Activated CD4-positive, alpha-beta T cell treated with anti-CD3 and anti-CD28 coated beads, Interleukin-2, Interleukin-4, amounts not matched to agents 100 ng/mL and 50 ng/mL, durations not matched to agents 16 hours and 8 hours (primary cell): ENCODE measurements at places on chromosomes 7 and 10.

DNA sequence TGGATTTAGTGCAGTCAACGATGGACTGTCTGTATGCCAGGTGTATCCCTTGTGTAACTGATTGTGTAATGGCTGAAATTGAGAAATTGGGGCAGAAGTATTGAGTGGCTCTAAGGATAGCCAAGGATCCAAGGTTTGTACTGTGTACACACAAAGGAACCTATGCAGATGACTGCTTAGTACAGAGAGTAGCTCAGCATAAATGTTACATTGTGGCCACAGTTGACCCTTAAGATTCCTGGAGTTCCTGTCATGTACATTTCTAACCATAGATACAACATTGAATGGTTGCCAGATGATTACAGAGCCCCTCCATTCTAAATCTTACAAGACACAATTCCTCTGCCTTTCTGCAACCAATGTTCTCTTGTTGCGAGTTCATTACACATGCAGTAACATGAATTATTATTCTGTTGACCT is 25.3 kb downstream of the CCDC126 start:
- no peak for DNase-seq

DNA sequence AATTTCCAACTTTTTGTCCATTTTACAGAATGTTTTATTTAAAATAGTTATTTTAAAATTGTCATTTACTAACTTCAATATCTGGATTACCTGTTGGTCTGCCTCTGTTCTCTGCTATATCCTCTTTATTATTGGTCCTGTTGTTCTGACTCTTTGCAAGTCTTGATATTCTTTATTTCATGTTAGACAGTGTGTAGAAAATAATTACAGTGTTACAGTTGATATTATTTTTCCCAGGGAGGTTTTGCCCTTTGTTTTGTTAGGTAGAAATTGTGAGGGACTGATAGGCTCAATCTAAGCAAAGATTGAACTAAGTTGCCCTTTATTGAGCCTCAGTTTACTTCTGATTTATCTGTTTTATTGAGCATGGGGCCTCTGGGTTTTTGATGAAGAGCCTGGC is 49.4 kb upstream of the CADPS2 start:
- DNase-seq, result no peak

- no peak for DNase-seq
Measured at GRCh38 chr7:2317556-2318293, 3.5 kb upstream of the SNX8 start.

DNA sequence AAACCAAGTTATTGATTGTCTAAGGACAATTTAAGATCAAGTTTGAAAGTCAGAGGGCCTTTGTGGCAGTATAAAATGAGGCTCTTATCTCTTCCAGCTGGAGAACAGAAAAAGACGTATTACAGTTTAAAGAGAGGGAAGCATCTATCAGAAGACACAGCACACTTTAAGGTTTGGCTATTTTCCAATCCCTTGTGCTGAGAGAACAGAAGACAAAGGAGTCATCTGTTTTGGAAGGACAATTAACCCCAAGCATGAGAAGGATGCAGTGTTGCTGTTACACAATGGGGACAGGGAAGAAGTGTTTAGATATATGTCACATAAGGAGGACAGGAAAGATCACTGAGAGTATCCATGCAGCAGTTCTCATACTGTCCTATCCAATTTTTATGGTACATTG is 1224.2 kb upstream of the SORCS1 start:
- no peak for DNase-seq

GRCh38 chr10:99487125-99487807 is 45.5 kb upstream of the NKX2-3 start:
- DNase-seq, result no peak

DNA sequence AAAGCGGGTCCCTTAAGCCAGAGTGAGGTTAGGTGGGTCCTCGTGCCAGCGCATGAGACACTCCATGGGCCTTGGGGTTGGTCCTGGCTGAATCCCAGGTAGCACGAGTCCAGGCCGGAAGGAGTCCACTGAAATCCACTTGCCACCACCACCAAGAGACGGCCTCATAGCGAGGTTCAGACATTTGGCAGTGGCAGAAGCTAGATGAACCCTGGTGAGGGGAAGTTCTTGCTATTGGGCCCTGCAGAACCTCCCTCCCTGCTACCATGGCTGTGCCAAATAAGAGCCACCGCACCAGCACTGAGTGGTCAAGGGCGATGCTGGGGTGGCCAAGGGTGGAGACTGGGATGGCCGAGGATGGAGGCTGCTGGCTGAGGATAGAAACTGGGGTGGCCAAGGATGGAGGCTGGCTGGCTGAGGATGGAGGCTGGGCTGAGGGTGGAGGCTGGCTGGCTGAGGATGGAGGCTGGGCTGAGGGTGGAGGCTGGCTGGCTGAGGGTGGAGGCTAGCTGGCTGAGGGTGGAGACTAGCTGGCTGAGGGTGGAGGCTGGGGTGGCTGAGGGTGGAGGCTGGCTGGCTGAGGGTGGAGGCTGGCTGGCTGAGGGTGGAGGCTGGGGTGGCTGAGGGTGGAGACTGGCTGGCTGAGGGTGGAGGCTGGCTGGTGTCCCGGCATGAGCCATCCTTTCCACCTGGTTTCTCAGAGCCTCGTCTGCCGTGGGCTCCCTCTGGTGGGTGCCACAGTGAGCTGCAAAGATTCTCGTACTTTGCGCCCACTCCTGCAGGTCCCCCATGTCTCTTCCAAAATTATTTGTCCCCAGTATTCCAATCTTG is 88.2 kb downstream of the ELFN1 start:
- DNase-seq, result peak; percentile 25

DNA sequence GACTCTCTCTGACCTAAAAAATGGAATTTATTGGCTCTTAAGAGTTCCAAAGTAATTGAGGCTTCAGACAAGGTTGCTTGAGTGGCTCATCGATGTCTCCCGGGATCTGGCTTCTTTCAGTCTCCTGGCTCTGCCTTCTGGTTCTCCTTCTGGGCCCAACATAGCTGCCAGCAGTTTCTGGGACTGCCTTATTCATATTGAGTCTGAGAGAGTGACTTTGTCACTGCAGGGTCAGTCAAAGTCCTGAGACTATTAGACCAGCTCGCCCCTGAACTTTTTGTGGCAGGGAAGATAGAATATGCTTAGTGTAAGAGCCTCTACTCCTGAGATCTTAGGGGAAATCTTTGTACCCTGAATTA is 94.0 kb downstream of the MMRN2 start:
- DNase-seq, result no peak

- DNase-seq, result no peak
Measured at GRCh38 chr7:79454361-79454960, 994 bp upstream of the MAGI2 start.

GRCh38 chr7:70415179-70415972 is 716.6 kb upstream of the GALNT17 start:
- no peak for DNase-seq

DNA sequence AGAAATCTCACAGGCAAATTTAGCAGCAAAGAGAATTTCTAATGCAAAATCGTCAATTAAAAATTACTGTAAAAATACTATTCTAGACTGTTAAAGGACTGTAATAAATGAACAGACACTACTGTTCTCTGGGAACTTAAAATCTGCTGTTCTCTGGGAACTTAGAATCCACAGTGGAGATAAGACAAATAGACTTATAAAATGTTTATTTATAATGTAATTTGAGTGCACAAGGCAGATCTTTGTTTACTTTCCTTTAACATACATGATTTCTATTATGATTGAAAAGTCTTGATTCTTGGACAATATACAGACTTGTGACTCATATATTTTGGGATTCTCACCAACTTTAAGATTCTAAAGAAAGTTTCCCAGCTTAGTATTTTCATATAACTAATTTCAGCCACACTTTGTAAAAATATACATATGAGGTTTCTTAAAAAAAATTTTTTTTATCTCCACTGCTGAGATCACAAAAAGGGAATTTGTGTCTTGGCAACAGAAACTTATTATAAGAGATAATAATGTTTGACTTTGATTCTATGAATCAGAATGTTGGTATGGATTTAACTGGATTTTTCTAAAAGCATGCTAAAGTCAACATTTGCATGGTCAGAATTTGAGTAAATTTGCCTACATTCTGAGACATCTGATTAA is 166.3 kb upstream of the RHOBTB1 start:
- no peak for DNase-seq

DNA sequence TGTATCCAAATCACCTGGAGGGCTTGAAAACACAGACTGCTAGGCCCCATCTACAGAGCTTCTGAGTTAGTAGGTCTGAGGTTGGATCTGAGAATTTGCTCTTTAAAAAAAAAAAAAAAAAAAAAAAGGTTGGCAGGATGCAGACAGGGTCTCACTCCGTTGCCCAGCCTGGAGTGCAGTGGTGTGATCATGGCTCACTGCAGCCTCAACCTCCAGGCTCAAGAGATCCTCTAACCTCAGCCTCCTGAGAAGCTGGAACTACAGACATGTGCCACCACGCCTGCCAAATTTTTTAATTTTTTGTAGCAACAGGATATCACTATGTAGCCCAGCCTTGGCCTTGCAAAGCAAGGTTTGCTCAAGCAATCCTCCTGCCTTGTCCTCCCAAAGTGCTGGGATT is 8.0 kb downstream of the GDI2 start:
- no peak for DNase-seq

- DNase-seq, result no peak
Measured at GRCh38 chr7:158997110-158997453, 140.7 kb downstream of the DYNC2I1 start.

GRCh38 chr7:34603711-34604444 is 54.1 kb upstream of the NPSR1 start:
- DNase-seq, result no peak

DNA sequence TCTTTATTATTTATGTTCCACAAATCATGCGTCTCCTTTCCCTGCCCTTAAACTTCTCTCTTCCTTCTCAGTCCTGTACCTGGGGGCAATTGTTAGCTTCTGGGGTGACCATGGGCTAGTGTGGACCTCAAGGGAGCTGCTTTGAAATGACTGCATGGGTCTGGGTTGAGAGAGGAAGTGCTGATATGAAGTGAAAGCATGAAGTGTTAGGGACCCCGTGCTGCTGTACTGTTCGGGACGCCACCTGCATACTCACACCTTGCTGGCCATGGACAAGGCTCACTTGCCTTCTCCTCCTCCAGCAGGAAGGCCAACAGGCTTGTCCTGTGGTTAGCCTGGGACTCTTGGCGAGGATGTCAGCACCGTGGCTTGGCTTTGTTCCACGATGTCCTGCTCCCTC is 56.7 kb downstream of the MTPN start:
- no peak for DNase-seq

DNA sequence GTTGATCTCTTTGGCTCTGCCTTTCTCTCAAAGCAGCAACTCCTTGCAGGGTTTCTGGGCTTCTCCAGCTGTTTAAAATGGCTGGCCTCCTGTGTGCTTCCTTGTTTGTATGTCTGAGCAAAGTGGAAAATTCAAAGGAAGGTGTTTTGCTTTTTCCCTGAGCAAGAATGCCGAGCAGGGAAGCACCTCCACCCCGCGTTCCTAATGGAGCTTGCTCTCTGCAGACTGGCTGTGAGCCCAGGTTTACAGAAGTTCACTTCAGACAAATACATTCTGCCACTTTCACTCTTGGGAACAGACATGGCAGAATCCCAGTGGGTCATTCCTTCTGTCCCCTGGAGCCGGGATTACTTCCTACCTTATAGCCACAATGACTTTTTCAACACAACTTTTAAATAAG is 181.8 kb upstream of the AGK start:
- DNase-seq, result no peak

GRCh38 chr7:151941009-151941408 is 15.2 kb upstream of the GALNTL5 start:
- no peak for DNase-seq

DNA sequence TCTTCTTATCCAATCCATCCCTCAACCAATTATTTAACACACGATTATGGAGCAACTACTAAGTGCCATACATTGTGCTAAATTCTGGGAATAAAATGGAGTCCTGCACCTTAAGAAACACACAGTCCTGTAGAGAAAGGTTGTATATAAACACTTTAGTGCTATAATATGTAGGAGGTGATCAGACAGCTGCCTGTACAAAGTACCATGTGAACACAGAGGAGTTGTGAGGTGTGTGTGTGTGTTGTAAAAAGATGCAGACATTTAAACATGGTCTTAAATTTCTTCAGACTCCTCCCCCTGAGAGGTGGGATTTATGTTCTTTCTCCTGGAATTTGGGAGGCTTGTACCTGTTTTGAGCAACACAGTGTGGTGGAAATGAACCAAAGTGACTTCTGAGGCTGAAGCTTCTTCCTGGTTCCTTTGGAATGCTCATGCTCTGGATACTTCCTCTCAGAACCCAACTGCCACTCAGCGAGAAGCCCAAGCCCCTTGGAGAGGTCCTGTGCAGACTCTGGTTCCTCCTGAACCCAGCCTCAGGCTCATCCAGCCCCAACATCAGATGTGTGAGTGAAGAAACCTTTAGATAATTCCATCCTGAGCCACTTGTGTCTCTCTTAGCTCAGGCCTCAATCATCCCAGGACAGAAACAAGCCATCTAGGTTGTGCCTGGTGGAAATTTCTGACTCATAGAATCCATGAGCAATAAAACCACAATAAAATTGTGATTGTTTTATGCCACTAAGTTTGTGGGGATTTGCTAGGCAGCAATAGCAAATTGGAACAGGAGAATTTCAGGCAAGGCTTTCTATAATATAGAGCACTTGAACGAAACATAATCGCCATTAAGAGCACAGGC is 161.2 kb upstream of the FAM3C start:
- no peak for DNase-seq

DNA sequence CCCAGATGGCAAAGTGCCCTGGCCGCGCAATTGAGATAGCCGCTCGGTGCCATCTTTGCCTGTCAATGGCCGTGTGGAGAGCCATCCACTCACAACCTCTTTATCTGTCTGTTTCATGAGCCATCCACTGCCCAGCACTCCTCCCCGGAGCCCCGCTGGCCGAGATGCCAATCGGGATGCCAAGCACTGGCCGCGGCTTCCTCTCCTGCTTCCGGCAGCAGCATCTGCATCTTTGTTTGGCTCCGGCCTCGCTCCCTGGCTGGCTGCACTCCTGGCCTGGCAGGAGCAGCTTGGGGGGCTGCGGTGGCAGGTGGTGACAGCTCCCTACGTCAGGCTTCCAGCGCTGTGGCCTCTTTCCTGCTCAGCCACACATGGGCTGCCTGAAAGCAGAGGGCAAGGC is 231.7 kb downstream of the USP6NL start:
- DNase-seq, result no peak

- no peak for DNase-seq
Measured at GRCh38 chr10:96352582-96352981, 6.2 kb downstream of the OPALIN start.

DNA sequence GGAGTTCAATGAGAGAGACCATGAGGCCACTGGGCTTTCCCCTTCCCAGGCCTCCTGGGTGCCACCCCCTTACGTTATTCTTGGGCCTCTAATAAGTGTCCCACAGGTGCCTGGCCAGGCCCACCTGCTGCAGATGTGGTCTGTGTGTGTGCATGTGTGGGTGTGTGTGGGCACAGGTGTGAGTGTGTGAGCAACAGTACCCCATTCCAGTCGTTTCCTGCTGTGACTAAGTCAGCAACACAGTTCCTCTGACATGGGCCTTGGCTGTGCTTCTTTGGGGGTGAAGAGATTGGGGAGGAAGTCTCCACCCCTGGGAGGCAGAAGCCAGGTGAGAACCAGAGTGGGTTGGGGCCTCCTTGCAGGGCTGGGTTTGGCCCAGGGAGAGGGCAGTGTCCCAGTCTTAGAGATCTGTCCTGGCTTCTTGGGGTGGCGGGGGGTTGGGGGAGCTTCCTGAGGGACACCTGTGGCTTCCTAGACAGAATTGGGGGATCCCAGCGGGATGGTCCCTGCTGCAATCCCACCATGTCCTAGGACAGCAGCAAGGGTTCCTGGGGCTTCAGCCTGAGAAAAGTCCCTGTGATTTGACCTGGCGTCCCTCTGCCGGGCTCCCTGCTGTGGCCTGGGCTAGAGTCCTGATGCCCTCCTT is 4.1 kb upstream of the PILRB start:
- no peak for DNase-seq

- no peak for DNase-seq
Measured at GRCh38 chr7:47776335-47776734, 171.9 kb downstream of the PKD1L1 start.
